ENCODE measurements at places on chromosomes 4 and X.

DNA sequence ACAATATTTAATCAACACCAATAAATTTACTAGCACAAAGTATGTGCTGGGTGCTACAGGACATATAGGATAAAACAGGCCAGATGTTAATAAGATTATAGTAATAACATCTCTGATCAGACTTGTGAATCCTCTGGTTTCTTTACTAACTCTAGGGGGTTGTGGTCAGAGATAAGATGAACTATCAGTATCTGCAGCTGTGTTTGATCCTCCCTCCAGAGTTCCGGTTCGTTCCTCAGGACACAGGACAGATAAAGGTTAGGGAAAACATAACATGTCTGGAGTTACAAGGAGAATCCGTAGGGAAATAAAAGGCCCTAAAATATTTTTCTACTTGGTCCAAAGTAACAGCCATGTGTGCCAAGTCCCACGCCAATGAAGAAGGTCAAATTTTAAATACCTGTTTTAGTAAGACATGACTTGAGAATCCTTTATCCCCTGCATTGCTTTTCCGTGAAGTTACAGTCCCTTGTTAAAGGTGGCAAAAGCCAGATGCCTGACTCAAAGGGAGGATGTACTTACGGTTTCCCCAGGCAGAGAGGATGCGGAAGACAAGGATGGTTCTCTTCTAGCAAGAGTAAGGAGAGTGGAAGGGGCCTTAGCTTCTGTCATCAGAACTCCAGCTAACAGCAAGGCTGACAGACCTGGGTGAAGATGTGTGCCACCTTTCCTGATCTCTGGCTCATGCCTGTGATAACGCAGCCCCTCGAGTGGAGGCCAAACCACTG lies 44.4 kb downstream of the KIAA0232 start:
- no peak for DNase-seq

- DNase-seq: peak; percentile 51
Measured at GRCh38 chr4:6688879-6689505, 4.7 kb upstream of the S100P start.

GRCh38 chrX:32514986-32515385 lies 696.4 kb downstream of the DMD start:
- no peak for DNase-seq

DNA sequence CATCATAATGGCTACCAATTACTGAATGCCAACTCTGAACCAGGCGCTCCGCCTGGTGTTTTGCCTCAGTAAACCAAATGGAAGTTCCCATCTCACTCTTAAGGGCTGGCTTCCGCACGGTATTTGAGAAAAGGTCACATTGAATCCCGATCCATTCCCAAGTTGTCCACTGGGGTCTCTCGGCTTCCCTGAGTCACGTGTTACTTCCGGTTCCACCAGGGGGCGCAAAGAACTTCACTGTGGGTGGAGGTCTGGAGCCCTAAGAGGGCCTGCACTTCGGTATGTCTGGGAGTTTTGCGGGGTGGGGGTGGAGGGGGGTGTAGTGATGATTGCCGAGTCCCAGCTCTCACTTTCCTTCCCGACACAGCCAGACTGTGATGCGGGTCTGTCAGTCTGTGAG lies 13.4 kb upstream of the NHS start:
- DNase-seq: no peak

DNA sequence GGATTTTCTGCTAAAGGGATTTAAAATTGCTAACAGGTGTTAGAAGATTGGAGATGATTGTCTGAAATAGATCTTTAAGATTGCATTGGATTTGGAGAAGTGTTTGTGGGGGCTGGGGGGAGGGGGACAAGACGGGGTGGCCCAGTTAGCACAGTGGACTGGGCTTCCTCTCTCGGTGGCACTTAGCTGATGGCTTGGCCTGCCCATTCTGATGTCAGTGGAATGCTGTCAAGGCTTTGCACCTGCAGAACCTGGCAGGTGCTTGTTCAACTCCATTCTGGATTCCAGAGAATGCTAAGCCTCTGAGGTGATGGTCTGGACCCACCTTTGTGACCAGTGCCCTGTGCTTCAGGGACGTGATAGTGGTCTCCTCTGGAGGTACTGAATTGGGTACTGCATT lies 43.7 kb downstream of the ADD1 start:
- DNase-seq: no peak

DNA sequence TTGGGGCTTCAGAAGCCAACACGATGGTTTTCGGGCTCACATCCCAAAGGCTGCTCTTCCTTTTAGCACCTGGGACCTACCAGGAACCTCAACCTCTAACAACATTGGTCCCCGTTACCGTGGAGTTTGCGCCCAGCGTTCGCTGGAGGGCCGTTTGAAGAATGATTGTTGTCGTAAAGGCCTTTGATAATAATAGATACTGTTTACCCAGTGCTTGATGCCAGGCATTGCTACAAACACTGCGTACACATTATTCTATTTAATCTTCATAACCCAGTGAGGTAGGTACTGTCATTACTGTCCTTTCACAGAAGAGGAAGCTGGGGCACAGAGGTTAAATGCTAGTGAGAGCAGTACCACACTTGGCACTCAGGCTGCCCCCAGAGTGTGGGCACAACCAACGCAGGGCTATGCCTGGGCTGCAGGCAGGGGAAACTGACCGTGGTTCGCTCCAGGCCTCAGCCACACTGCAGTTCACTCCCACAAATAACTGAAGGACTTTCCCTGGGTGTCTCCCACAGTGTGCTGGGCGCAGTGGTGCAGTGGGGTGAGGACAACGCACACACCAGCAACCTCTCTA lies 1.0 kb upstream of the ACSL1 start:
- no peak for DNase-seq

DNA sequence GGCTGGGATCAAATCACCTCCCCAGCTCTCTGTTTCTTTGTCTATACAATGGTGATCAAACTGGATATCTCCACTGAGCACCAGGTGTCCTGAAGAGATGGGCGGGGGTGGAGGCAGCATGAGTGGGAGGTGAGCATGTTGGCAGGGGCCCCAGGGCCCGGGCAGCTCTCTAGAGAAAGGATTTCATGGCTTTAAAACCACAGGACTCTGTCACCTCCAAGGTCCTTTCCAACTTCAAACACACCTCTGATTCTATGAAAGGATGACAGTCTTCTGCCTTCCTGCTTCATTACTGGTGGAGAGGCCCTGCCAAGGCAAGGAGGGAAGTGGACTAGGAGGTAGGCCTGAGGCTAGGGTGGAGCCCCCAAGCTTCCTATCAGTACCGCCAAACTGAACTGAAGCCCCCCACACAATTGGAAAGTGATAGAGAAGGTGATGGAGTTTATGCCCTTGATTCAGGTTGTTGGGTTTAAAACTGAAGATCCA lies 38.6 kb downstream of the TRIM2 start:
- no peak for DNase-seq

GRCh38 chr4:127491571-127491970 lies 141.2 kb upstream of the INTU start:
- no peak for DNase-seq

DNA sequence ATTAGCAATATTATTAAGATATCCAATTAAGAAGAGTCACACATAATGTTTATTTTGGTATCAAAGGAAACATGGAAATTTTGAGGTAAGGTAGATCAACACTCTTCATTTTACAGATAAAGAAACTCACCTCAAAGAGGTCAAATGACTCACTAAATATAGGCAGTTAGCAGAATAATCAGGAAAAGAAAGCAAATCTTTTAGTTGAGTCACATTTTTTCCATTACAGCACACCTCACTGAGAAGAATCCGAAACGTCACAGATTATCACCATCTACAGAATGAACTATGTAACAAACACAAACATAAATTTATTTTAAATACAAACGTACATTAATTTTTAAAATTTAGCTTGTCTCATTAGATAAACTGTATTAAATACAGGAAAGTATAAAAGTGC lies 70.1 kb downstream of the TMEM47 start:
- DNase-seq: no peak

DNA sequence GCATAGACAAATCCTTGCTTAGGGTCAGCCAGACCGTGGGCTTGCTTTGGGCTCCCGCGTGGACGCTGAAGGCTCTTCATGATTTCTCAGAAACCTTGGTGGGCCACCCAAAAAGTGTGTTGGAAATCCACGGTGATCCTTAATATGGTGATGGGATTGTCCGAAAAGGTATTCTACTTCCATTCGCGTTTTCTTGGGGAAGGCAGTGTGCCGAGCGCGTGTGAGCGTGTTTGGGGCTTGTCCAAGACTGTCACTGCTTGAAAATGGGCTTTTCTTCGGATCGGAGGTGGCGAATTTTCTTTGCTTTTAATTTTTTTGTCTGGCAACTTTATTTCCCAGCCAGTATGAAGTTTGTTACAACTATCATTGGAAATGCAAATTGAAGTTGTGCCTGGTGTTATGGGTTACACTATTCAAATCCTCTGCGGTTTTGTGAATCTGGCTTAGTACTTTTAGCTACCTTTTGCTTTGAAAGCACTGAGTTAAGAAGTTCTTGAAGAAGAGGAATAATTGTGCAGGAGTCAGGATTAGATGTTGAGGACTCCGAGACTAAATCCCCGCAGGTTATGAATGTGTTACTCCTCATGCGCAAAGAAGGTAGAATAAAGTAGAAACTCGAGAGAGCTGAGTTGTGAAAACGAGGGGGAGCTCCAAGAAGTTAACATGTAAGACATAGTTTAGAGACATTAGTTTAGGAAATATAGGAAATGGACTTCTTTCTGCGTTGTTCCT lies 3.2 kb downstream of the SPRY1 start:
- no peak for DNase-seq

DNA sequence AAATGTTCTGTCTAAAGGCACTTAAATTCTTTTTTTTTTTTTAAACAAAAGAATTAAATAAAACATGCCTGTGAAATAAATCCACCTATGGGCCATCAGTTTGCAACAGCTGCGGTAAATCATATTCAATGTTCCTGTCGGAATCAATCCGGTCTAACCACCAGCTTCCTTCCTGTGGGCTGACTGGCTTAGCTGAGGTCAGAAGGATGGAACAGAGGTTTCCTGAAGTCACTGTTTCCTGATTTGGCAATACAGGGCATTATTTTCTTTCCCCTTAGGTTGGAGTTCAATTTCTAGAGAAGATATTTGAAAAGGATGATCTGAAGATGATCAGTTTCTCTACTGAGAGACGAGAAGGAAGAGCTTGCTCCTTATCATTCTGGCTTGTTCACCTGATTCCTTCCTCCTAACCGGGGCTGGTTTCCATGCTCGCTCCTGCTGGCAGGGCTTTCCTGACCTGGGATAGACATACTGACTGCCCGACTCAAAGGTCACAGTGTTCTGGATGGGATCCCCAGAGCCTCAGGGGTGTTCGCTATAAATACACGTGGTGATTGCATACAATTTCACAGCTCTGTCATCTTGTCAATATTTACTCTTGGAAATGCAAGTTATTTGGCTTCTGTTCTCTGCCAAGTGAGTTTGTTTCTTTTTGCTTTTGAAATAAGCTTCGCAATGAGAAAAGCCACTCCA lies 21.7 kb downstream of the PDLIM3 start:
- no peak for DNase-seq

GRCh38 chr4:176439611-176440010 lies 119.8 kb downstream of the SPCS3 start:
- no peak for DNase-seq

- no peak for DNase-seq
Measured at GRCh38 chrX:110188701-110189558, 129.0 kb downstream of the AMMECR1 start.

DNA sequence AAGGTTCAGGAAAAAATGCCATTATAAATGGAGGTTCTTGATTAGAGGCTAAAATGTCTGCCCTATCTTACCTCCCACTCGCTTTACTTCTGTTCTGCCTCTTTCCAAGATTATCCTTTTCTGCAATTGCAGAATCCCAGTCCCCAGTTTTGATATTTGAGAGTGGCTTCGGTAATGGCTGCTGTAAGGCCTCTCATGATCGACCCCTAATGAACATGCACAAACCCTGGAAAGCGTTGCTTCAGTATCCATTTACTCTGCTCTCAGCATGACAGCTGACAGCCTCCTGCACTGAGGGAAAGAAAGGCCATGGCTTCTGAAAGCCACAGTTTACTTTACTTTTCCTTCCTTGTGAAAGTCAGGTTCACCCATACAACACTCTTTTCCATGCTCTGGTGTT lies 325.4 kb upstream of the GALNT7 start:
- DNase-seq: no peak

DNA sequence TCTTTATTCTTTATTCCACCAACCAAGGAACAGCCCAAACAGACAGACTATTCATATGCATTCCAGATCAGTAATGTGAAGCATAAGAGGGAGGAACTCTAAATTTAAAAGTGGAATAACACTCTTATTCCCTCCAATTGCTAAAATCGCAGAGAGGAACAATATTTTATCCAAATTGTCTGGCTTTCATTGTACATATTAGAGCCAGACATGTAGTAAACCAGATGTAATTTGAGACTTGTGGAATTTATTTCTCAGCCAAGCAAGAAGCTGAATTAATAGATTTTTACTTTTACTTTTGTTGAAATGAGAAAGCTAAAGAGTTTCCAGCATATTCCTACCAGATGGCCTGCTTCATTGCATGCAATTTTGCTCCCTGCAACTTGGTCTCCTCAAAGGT lies 674.6 kb upstream of the SLIT2 start:
- no peak for DNase-seq

GRCh38 chr4:93403571-93403970 lies 425.0 kb upstream of the ATOH1 start:
- DNase-seq: no peak

GRCh38 chrX:103253608-103254007 lies 1.3 kb downstream of the TCEAL8 start:
- DNase-seq: no peak

DNA sequence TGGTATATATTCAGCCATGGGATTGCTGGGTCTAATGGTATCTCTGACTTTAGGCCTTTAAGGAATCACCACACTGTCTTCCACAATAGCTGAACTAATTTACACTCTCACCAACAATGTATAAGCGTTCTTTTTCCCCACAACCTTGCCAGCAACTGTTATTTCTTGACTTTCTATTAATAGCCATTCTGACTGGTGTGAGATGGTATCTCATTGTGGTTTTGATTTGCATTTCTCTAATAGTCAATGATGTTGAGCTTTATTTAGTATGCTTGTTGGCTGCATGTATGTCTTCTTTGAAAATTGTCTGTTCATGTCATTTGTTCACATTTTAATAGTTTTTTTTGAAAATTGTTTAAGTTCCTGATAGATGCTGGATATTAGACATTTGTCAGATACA lies 235.2 kb downstream of the HEPH start:
- DNase-seq: no peak

DNA sequence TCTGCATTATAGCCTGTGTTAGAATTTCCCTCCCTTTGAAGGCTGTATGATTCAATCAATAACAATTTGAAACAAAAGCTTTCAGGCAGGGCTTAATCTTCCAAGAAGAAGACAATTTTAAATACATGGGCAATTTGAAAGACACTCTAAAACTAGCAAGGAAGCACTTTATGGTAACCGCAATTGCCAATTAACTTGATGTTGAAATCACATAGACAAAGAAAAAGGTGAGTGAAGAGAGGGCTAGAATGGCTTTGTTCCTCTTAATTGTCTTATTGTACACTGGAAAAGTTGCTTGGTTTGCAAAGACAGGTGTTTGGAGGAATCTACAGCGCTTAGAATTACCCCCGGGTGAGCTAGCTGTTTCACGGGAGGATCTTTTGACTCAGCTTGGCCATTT lies 74.4 kb upstream of the PRKX start:
- DNase-seq: no peak

DNA sequence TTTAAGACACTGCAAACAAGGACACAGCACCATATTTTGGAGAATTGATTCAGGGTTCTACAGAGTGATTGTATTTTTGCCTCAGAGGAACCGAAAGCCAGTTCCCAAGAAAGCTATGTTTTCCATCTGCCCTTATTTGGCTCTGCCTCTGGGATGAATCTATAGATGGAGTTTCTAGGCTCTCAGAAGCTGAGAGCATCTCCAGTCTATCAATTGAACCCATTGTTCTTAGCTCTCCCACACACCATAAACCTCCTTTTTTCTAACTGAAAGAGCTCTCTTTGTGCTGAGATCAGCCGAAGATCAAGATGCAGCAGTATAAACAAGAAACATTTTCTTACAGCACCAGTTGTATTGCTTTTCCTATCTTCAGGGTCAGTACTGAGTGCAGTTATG lies 16.9 kb downstream of the PLP1 start:
- DNase-seq: no peak

Measured in central memory CD8-positive, alpha-beta T cell (primary cell).